ENCODE measurements at places on chromosomes 13 and 19.

- DNase-seq = no peak
- H3K4me1 ChIP-seq = peaks cover 13% of the 10 kb centered on the region
- H3K27me3 ChIP-seq = no peaks in the 10 kb centered on the region
- peak within 1 kb of the TSS; percentile 4 for H3K27ac ChIP-seq
- no peaks in the 10 kb centered on the region for H3K36me3 ChIP-seq
- H3K4me3 ChIP-seq = peak within 1 kb of the TSS; percentile 41
Measured at GRCh38 chr19:7595466-7596133, at the start of gene CAMSAP3. Gene CAMSAP3, plus strand, starts transcription at chr19:7595863. Its CDS starts 140 bp downstream, at chr19:7596003.

- no peak overlapping the region for H3K4me3 ChIP-seq
- H3K36me3 ChIP-seq = no peaks in the 10 kb centered on the region
- H3K27me3 ChIP-seq = no peaks in the 10 kb centered on the region
- no peak overlapping the region for H3K27ac ChIP-seq
Measured at GRCh38 chr19:6707658-6708018, 12.8 kb downstream of the C3 start.

DNA sequence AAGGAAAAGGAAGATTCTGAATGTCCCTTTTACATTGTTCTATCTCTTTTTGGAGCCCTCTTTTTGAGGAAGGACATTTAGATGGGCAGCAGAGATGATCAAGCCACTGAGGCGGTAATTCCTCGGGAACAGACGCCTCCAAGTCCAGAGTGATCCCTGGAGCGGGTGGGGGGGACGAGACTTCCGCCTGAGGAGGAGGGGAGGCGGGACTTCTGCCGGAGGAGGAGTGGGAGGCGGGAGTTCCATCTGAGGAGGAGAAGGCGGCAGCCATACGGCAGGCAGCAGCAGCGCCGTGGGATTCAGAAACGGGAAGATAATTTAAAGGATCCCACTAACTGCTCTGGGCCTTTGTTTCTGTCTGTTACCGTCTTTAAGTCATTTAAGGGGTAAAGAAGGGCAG is 37.6 kb upstream of the CD177 start:
- H3K27me3 ChIP-seq = no peaks in the 10 kb centered on the region
- H3K36me3 ChIP-seq = no peaks in the 10 kb centered on the region
- no peaks in the 10 kb centered on the region for H3K4me1 ChIP-seq
- no peak overlapping the region for H3K4me3 ChIP-seq
- no peak overlapping the region for H3K27ac ChIP-seq
- no peak for DNase-seq

GRCh38 chr13:111346101-111346680 is 25.7 kb downstream of the TEX29 start:
- no peaks in the 10 kb centered on the region for H3K36me3 ChIP-seq
- H3K27ac ChIP-seq = no peak overlapping the region
- DNase-seq = peak; percentile 29
- H3K4me3 ChIP-seq = no peak overlapping the region
- H3K27me3 ChIP-seq = no peaks in the 10 kb centered on the region
- H3K4me1 ChIP-seq = no peaks in the 10 kb centered on the region

DNA sequence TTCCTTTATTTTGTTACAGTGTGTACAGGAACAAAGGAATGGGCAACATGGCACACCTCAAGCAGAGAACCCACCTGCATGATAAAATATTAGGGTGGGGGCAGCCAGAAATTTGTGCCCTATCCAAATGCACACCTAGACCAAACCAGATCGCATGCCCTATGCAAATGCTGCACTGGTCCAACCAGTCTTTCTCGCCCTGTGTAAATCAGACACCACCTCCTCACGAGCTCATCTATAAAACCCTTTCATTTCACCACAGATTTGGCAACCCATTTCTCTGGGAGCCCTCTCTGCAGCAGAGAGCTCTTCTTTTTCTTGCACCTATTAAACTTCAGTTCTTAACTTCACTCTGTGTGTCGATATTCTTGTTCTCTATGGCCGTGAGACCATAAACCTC is 1559.2 kb downstream of the SLITRK1 start:
- no peak for DNase-seq
- H3K36me3 ChIP-seq = no peaks in the 10 kb centered on the region
- no peaks in the 10 kb centered on the region for H3K27me3 ChIP-seq
- no peak overlapping the region for H3K27ac ChIP-seq
- no peak overlapping the region for H3K4me3 ChIP-seq

DNA sequence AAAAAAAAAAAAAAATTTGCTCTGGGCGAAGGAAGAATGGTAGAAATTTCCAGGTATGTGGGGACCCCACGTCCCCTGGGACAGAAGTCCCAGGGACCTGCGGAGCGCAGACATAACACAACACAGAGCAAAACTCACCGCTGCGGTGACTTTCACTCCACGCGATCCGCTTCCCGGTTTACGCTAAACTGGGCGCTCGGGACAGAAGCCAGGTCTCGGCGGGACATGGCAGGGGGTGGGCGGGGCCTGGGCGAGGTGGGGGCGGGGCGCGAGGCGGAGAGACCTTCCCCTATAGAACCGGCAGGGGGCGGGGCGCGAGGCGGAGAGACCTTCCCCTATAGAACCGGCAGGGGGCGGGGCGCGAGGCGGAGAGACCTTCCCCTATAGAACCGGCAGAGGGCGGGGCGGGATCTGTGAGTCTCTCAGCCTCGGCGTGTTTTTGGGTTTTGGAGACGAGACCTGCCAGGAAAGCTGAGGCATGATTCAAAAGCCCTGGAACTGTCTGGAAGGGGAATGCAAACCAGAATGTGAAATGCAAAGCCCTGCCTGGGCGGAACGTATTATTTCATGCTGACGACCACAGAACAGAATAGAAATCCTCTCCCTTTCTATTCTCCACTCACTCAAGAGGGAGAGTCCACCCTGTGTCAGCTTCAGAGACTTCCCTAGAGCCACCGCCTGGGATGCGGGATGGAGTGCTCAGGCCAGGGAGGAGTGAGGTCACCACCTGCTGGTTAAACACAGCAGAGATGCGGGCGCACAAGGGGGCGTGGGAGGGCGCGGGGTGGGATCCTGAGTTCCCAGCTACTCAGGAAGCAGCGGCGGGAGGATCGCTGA is 20.2 kb upstream of the ERVV-1 start:
- peak overlapping the region; percentile 86 for H3K27ac ChIP-seq
- peaks cover 13% of the 10 kb centered on the region for H3K4me1 ChIP-seq

- H3K27me3 ChIP-seq = no peaks in the 10 kb centered on the region
- H3K4me3 ChIP-seq = no peak overlapping the region
- H3K27ac ChIP-seq = no peak overlapping the region
- peaks cover 14% of the 10 kb centered on the region for H3K4me1 ChIP-seq
- H3K36me3 ChIP-seq = no peaks in the 10 kb centered on the region
Measured at GRCh38 chr13:45242070-45242469, 41.2 kb upstream of the KCTD4 start.

GRCh38 chr19:7919610-7920518 is at the start of gene SNAPC2:
Gene SNAPC2, plus strand, starts transcription at chr19:7920338. Its CDS starts 29 bp downstream, at chr19:7920367.
- peaks cover 84% of the 10 kb centered on the region for H3K4me1 ChIP-seq
- peak within 1 kb of the TSS; percentile 78 for H3K4me3 ChIP-seq
- peak; percentile 97 for DNase-seq

GRCh38 chr19:43606569-43607229 is 5.2 kb upstream of the SRRM5 start:
- no peak overlapping the region for H3K27ac ChIP-seq
- H3K36me3 ChIP-seq = peaks cover 5% of the 10 kb centered on the region
- no peak for DNase-seq
- peaks cover 15% of the 10 kb centered on the region for H3K4me1 ChIP-seq
- no peaks in the 10 kb centered on the region for H3K27me3 ChIP-seq
- H3K4me3 ChIP-seq = no peak overlapping the region

GRCh38 chr19:39385629-39386411 is 5.1 kb downstream of the PAF1 start:
- no peak for DNase-seq
- peaks cover 14% of the 10 kb centered on the region for H3K4me1 ChIP-seq
- no peak overlapping the region for H3K4me3 ChIP-seq
- H3K36me3 ChIP-seq = no peaks in the 10 kb centered on the region
- H3K27ac ChIP-seq = no peak overlapping the region
- H3K27me3 ChIP-seq = no peaks in the 10 kb centered on the region

- H3K36me3 ChIP-seq = no peaks in the 10 kb centered on the region
- H3K27ac ChIP-seq = no peak overlapping the region
- H3K27me3 ChIP-seq = no peaks in the 10 kb centered on the region
- no peak overlapping the region for H3K4me3 ChIP-seq
Measured at GRCh38 chr19:31515931-31516330, 166.7 kb upstream of the TSHZ3 start.

GRCh38 chr19:40414542-40415535 is 1.7 kb upstream of the PRX start:
- no peak for DNase-seq
- no peak overlapping the region for H3K4me3 ChIP-seq
- peaks cover 17% of the 10 kb centered on the region for H3K4me1 ChIP-seq

GRCh38 chr13:77946522-77946921 is 27.9 kb upstream of the EDNRB start:
- no peaks in the 10 kb centered on the region for H3K36me3 ChIP-seq
- no peak overlapping the region for H3K27ac ChIP-seq
- no peaks in the 10 kb centered on the region for H3K27me3 ChIP-seq

DNA sequence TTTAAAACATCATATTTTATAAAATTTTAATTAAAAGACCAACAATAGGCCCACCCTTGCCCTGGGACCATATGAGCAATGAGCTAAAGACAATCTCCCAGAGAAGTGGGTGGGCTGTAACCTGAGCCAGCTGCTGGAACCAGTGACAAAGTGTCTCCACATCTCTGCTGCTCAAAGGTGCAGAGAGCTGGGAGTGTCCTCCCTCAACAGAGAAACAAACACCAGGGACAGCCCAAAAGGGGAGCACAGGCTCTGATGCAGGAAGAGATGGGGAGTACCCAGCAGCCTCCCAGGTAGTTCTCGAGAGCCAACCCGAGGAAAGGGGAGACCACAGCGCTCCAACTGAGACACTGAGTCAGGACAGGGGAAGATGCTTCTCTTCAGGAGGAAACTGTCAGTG is 39.1 kb downstream of the DOCK9 start:
- no peak for DNase-seq
- H3K36me3 ChIP-seq = no peaks in the 10 kb centered on the region
- no peak overlapping the region for H3K4me3 ChIP-seq
- H3K27ac ChIP-seq = peak overlapping the region; percentile 70

- H3K4me3 ChIP-seq = no peak overlapping the region
- peaks cover 11% of the 10 kb centered on the region for H3K4me1 ChIP-seq
- no peaks in the 10 kb centered on the region for H3K36me3 ChIP-seq
Measured at GRCh38 chr13:99986741-99987140, 5.2 kb downstream of the ZIC2 start.

DNA sequence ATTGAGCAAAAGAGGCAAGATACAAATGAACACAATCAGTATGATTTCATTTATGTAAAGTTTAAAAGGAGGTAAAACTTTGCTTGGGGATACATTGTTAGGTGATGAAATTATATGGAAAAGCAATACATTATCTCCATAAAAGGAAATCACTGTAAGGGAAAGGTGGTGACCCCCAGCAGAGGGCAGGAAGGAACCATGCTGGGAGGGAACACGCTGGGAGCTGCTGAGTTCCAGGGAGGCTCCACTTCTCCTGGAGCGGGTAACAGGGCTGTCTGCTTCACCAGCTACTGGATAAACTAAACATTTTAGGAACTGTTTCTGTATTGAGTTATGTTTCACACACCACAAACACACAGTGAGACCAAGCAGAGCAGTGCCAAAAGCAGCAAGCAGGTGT is 91.2 kb downstream of the KATNAL1 start:
- H3K4me1 ChIP-seq = no peaks in the 10 kb centered on the region
- DNase-seq = no peak
- H3K27ac ChIP-seq = no peak overlapping the region
- no peak overlapping the region for H3K4me3 ChIP-seq
- no peaks in the 10 kb centered on the region for H3K27me3 ChIP-seq
- no peaks in the 10 kb centered on the region for H3K36me3 ChIP-seq

- no peaks in the 10 kb centered on the region for H3K4me1 ChIP-seq
- H3K27ac ChIP-seq = no peak overlapping the region
- no peak overlapping the region for H3K4me3 ChIP-seq
- DNase-seq = no peak
- H3K27me3 ChIP-seq = no peaks in the 10 kb centered on the region
Measured at GRCh38 chr19:49985871-49986270, 24.9 kb upstream of the SIGLEC11 start.

DNA sequence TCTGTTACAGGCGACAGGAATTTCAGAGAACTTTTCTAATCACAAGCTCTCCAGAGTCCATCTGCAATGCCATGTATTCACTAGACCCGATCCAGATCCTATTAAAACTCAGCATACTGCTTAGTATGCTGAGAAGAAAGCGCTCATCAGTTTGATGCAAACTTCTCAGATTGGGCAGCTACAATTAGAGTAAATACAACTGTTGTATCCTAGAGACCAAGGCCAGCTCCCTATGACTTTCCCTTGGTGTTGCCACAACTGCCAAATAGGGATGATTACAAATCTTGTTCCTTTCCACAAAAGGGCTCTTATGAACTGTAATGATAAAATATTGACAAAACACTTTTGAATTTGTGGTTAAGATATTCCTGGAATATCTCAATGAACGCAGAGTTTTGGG is 191.2 kb downstream of the SPRY2 start:
- H3K27me3 ChIP-seq = no peaks in the 10 kb centered on the region
- no peaks in the 10 kb centered on the region for H3K4me1 ChIP-seq
- no peaks in the 10 kb centered on the region for H3K36me3 ChIP-seq

DNA sequence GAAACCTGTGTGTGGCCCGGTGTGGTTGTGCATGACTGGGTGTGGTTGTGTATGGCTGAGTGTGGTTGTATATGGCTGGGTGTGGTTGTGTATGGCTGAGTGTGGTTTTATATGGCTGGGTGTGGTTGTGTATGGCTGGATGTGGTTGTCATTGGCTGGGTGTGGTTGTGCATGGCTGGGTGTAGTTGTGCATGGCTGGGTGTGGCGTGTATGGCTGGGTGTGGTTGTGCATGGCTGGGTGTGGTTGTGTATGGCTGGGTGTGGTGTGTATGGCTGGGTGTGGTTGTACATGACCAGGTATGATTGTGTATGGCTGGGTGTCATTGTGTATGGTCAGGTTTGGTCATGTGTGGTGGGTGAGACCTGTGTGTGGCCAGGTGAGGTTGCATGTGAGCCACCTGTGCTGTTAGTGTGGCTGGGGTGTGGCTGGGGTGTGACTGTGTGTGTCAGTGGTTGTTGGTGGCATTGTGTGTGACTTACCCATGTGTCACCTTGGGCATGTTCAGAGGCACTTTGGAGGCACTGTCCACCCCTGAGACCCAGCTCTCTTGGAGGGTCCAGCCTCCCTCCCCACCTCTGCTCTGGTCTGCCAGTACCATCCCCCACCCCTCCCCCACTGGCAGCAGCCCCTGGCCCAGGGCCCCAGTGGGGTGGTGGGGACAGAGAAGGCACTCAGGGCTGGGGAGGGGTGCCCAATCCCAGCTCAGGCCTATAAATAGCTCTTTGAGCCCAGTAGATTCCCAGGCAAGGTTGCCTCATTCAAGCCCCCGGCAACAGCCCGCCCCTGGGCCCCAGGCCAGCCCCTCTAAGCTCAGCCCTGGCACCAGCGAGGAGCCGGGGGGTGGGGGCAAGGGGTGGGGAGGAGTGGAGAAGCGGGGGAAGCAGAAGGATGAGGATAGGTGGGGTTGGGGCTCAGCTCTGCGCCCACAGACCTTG is 3.9 kb upstream of the NCAN start:
- no peak overlapping the region for H3K4me3 ChIP-seq
- H3K27ac ChIP-seq = no peak overlapping the region
- DNase-seq = no peak
- H3K4me1 ChIP-seq = no peaks in the 10 kb centered on the region
- H3K27me3 ChIP-seq = peaks cover 7% of the 10 kb centered on the region
- no peaks in the 10 kb centered on the region for H3K36me3 ChIP-seq
